OCI-M1 (cell line): ENCODE measurements at places on chromosomes 3 and 15.
A peak's percentile ranks its signal among the peaks of the same experiment; 100 is the strongest.

DNA sequence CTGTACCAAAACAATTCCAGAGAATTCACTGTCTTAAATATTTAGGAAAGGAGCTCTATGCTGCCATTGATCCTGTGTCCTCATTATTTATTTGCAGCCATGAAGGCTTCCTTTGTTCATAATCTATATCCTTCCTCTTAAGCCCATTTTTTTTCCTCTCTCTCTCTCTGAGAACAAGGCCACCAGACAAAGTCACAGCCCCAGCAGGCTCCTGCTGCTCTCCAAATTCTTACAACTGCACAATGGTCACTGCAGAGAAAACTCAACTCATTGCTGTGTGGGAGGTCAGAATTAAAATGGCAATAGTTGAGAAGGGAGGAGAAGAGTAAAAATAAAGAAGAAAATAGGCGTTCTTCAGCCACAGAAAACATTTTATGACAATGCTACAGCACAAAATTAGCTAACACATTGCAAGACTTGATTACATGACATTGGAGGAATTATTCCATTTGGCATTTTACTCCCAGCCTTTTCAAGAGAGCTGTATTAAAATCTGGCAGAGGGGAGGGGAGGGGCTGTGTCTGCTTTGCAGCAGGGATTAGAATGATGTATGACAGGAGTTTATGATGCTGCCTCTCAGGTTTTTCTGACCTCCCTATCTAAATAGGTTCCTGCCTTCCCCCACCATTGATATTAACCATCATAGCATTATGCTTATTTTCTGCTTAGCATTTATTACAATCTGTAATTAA lies 399.7 kb upstream of the THBS1 start:
- DNase-seq, result no peak

- no peak for DNase-seq
These were observed 71.2 kb downstream of the TIGIT start for GRCh38 chr3:114364806-114365654.

DNA sequence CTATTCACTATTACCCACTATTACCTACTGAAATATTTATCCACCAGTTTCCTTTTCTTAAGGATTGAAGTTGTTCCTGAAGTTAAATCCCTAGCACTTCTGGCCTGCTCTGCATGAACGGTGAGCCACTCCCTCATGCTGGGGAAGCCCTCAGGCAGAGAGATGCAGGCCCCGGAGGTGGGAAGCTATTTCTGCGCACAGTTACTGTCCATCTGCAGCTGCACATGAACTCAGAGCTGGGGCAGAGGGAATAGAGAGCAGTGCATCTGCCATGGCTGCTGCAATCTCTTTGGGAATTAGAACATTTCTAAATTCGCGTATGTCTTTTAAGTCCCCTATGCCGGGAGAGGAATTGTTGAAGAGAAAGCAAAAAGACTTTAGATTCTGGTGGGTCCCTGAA lies 6.3 kb upstream of the GALNT15 start:
- DNase-seq, result no peak

- DNase-seq, result no peak
These were observed 24.9 kb downstream of the STAC start for GRCh38 chr3:36405190-36405589.

- no peak for DNase-seq
These were observed 68.4 kb downstream of the SLC12A8 start for GRCh38 chr3:125143982-125144652.

- DNase-seq, result no peak
These were observed 2.6 kb upstream of the PHLDB2 start for GRCh38 chr3:111856501-111856900.

- DNase-seq, result no peak
These were observed 218.2 kb downstream of the DPH6 start for GRCh38 chr15:35327789-35328188.

- DNase-seq, result no peak
These were observed 235.2 kb downstream of the DTWD1 start for GRCh38 chr15:49855917-49856637.

GRCh38 chr3:71728632-71729342 lies 3.6 kb upstream of the EIF4E3 start:
- peak; percentile 23 for DNase-seq
